ENCODE measurements at places on chromosomes 6 and 20.

DNA sequence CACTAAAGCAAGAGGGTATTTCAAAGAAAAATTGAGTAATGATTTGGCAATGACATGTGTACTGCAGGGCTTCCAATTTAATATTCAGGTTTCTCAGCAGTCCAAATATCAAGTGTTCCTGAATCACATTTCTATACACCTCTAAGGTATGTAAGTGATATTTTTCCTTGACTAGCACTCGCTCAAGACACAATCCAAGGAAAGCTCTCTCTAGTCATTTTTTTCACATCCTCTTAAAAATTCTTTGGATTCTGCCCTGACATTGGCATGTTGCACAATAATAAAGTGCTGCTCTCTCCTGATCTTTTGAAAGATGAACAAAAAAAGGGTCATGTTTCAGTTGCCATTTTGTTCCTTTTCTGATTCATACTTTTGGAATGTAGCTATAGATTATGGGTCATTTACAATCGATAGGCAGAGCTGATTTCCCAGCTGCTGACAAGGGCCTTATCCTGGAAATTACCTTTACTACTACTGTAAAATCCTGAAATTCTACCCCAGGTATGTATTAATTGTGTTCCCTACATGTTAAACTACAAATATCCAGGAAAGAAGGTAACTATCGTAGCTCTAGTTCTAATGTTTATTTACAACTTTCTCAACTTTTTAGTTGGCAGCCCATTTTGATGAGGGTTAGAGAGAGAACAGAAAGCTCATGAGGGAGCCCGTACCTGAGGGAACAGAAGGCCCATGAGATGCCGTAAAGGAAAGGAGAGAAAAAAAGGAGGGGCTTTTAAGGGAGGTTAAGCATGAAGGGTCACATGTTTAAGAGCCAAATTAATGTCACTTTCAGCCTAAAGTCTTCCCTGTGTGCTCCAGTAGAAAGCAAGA is 22.2 kb upstream of the ADGRG6 start:
- no peak for DNase-seq

DNA sequence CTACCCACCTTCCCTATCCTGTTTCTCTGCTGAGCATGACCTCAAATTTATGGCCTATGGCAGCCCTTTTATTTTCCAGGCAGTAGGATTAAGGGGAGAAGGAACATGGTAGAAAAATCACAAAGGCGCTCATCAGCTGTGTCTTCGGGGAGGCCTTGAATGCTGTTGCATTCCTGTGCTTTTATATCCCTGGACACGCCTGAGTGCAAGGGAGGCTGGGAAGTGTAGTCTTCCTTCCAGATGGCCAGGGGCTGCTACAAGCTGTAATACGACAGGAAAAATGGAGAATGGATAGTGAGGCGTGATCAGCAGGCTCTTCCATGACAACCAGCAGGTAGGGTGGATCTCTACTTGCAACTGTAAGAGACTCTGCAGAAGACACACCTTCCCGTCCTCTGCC is 210.9 kb upstream of the GGTLC1 start:
- no peak for DNase-seq

- DNase-seq = no peak
Observed at GRCh38 chr6:166308033-166308768, at the start of gene PRR18. Gene PRR18 (minus strand): TSS chr6:166308392. CDS start chr6:166308142, 250 bp downstream.

DNA sequence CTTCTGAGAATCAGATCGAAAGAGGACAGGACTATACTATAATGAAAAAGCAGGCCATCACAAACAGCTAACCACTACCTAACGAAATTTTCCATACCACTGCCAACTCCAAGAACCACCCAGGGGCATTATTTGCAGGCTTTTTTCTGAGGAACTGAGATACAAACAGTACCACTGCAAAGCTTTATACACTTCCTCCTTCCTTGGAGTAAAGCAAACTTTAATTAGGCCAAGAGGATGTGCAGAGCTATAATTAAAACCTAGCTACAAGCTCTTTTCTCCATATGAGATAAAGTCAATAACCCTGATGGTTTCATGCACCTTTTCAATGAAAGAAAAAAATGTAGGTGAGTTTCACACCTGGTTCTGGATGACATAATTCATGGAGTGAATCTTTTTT is 68.5 kb downstream of the ELOVL5 start:
- no peak for DNase-seq

- DNase-seq = no peak
Observed at GRCh38 chr6:101477436-101477835, 83.9 kb downstream of the GRIK2 start.

DNA sequence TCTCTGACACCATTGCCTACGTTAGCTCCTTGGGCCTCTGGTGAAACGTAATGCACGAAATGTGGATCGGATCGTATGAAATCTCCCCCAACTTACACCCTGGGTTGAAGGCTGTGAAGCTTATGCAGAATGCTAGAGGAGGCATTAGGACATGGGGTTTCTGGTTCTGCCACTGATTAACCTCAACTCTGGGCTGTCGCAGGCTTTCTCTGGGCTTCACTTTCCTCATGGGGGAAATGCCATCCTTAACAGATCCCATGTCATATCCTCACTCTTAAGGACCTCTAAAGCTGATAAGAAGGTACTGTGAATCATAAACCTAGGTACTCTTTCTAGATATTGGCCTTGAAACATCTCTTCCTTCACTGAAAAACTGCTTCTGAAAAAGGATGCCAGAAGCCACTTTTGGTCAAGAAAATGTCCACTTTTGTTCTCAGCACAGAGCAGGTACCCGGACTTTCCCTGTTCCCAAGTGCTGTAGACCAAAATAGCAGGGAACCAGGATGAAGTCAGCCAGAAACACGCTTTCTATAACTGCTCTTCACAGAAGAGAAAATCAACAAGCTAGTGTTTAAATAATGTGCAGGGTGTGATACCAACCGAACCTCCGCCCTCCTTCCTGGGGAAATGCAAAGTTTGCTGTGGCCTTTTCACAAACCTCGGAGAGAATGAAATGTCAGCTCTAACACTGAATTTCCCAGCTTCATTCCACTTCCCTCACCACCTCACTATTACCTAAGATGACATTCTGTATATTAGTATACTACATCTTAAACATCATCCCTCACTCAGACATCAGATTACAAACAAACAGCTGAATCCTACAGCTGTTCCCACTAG is 118.9 kb downstream of the BACH2 start:
- no peak for DNase-seq

- no peak for DNase-seq
Observed at GRCh38 chr6:30542915-30543314, 13.4 kb downstream of the GNL1 start.

DNA sequence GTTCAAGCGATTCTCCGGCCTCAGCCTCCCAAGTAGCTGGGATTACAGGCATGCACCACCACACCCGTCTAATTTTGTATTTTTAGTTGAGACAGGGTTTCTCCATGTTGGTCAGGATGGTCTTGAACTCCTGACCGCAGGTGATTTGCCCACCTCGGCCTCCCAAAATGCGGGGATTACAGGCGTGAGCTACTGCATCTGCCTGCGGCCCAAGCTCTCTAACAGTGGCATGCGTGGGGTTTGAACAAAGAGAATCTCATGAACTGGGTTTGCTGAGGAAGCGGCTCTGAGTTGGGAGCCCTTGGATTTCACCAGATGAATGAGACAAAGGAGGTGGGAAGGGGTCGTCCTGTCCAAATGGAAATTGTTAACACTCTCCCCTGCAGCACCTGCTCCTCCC is 33.2 kb upstream of the CD83 start:
- DNase-seq = no peak

- no peak for DNase-seq
Observed at GRCh38 chr20:23222531-23223200, 127.9 kb upstream of the NXT1 start.

GRCh38 chr20:5100684-5101347 is 18.9 kb downstream of the PCNA start:
- peak; percentile 56 for DNase-seq

DNA sequence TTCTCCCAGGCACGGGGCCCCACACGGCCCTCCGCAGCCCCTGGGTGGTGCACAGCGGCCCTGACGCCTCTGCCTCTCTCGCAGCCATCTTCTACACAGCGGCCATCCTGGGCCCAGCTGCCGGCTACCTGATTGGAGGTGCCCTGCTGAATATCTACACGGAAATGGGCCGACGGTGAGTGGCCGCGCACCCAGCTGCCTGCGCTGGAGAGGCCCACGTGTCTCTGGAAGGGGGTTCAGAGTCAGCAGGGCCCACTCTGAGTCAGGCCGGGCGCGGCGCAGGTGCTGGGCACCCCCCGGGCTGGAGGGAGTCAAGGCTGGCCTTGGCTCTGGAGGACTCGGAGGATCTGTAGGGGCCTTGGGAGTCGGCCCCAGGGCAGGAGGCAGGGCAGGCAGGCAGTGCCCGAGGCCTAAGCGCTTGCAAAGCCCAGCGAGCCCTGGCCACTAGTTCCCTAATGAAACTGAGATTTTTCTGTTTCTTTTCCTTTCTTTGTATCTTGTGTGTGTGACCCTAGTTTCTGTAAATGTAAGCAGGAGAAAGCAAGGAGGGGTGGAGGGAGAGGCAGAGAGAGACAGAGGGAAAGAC is 16.4 kb downstream of the SLCO4A1 start:
- DNase-seq = no peak

- no peak for DNase-seq
Observed at GRCh38 chr6:6006428-6007365, at the start of gene NRN1. Gene NRN1 (minus strand): TSS chr6:6006925. CDS start chr6:6006749, 176 bp downstream.

DNA sequence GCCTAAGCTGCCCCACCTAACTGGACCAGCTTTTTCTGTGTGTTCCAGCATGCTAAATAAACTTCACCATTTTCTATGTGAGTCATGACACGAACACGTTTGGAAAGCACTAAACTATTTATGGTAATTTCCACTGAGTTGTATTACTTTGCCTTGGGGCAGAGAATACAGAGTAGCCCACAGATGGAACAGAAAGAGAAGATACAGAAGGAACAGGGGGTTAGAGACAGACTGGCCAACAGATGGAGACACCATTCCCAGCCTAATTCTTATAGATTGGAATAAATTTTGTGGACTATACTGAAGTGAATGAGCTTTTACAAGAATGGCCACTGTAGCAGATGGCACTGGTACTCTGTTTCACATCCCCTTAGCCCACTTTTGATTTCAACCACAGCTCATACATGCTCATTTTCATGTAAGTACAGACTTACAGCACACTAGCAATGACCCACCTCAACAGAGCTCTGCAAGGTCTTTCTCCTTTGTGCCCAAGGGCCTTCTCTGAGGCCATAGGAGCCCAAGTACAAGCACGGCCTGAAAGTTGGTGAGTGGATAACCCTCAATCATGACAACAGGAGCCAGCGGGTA is 13.1 kb upstream of the NT5DC1 start:
- no peak for DNase-seq

GRCh38 chr20:2967841-2968240 is 75.6 kb upstream of the GNRH2 start:
- DNase-seq = no peak

- no peak for DNase-seq
Observed at GRCh38 chr6:49325891-49326290, 137.2 kb downstream of the MMUT start.

DNA sequence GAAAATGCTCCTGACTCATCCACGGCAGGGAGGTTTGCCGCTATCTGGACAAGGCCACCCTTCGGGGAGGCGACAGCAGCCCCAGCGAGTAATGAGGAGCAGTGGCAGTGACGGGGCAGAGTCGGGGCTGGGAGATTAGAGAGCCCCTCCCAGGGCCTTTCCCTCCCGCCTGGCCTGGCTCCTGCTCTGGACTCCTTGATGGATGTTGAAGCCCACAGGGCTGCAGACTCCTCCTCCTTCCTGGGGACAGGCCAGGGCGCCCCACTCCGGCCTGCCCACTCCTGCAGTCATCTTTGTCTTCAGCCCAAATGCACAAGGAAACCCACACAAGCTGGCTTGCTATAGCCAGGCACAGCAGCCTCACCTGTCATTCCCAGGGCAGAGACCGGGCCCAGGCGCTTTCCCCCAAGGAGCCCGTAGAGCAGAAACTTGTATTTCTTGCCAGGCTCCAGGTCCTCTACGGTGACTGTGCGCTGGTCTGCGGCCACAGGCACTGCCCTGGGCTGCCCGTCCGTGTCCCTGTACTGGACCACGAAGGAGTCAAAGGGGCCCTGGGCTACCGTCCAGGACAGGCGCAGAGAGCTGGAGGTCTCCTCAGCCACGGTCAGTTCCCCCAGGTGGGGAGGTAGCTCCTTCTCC is 7.7 kb downstream of the CYP21A2 start:
- DNase-seq = no peak

DNA sequence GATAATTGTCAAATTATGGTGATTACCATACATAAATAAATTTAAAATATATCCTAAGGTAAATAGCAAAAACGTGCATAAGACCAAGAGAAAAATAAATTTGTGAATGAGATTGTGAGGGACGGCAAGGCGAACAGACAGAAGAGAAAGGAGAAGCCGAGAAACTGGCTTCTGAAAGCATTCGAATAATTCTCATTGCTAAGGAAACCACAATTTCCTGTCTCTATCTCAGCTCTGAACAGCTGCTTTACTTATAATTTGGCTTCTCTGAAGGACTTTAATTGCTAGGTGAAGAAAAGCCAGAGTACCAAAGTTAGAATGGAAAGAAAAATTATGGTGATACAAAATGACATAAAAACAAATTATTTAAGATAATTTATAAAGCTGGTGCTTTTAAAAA is 79.0 kb upstream of the RGS17 start:
- DNase-seq = no peak
